HFF-Myc (cell line): ENCODE measurements at places on chromosomes 7 and 10.

DNA sequence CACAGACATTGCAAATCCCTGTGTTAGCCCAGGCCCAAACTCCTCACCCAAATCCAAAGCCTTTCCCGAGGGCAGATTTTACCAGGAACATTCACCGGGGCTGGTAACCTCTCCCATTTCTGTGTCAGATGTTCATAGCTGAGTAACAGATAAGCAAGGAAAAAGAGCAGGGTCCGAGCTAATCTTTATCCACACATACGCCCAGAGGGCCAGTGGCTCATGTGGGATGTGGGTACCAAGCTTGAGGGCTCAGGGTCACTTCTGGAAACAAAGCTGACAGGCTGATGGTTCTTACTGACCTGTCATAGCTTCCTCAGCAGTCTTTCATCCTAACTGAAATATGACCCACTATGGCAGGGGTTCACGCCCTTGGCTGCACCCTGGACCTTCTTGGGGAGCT is 39.8 kb downstream of the HBP1 start:
- DNase-seq: no peak

GRCh38 chr7:68707958-68708357 is 890.3 kb upstream of the AUTS2 start:
- DNase-seq: no peak

- no peak for DNase-seq
These were observed 182.8 kb upstream of the CHRM2 start for GRCh38 chr7:136685501-136686173.

GRCh38 chr7:5173496-5173895 is 16.5 kb upstream of the WIPI2 start:
- DNase-seq: no peak

GRCh38 chr7:73577627-73578341 is 595 bp downstream of the TBL2 start:
- no peak for DNase-seq

DNA sequence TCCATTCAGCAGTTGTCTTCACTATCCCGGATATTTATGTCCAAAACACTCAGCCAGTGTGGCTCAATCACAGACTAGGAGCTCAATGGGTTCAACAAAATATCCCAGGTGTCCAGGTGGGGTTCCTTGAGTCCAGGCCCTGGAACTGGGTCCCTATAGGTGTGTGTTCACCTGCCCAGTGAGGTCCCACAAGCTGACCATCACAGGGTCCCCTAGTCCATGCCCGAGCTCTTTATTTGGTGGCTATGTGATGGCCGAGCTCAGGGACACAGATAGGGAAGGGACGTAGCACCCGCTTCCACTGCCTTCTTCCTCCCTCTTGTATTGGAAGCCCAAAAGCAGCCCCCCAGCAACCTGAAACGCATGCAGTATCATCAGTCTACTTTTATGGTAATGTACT is 78.9 kb upstream of the DDC start:
- DNase-seq: no peak

DNA sequence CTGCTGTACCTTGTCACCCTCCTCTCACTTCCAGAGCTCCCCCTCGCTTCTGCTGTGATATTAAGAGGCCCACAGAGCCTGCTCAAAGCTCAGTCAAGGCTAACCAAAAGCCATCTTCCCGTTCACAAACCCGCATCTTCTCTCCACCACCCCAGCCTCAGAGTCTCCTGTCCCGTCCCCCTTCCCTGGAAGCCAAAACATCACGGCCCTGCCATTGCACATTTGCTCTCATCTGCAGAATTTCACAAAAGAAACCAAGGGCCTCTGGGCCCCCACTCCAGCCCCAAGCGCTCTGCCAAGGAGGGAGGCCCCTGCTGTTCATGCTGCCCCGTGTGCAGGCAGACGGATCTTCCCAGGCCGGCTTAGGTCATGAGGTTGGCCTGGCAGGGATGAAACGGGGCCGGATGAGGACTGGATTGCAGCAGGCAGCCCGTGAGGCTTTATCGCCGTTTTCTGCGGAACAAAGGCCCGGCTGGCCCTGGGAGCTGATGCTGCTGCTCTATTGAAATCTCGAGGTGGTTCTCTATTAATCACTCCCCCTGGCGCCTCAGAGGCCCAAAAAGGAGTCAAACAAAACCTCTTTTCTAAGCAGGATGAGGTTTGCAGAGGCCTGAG is 31.6 kb upstream of the FOXK1 start:
- no peak for DNase-seq

- DNase-seq: no peak
These were observed 408.1 kb downstream of the AUTS2 start for GRCh38 chr7:70006261-70006920.

- DNase-seq: no peak
These were observed 16.4 kb upstream of the PROSER2 start for GRCh38 chr10:11806706-11807105.

GRCh38 chr10:79239275-79239779 is 107.9 kb upstream of the PPIF start:
- DNase-seq: no peak

- DNase-seq: no peak
These were observed at the start of gene DNAH11 for GRCh38 chr7:21542891-21543527. Gene DNAH11, plus strand, starts transcription at chr7:21543039. Its CDS starts 207 bp downstream, at chr7:21543246.

- no peak for DNase-seq
These were observed 509.5 kb downstream of the CCSER2 start for GRCh38 chr10:84837877-84838276.

DNA sequence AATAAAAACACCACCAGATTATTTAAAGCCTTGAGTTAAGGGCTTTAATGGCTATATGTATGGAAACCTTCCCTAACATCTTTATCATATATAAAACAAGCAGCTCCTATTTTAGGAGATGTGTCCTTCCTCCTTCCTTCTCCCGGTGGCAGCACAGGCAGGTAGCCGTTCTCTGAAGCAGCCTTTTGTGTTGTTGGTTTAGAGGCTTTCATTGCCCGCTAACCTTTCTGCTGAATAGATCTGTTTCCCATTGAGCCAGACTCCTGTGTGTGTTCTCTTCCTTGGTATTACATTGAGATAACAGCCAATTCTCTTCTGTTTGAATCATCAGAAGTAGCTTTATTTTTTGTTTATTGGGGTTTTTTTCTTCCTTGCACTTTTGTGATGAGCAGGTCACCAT is 131.3 kb downstream of the CACNB2 start:
- DNase-seq: no peak

GRCh38 chr7:142760071-142760642 is 10.6 kb upstream of the PRSS2 start:
- no peak for DNase-seq

DNA sequence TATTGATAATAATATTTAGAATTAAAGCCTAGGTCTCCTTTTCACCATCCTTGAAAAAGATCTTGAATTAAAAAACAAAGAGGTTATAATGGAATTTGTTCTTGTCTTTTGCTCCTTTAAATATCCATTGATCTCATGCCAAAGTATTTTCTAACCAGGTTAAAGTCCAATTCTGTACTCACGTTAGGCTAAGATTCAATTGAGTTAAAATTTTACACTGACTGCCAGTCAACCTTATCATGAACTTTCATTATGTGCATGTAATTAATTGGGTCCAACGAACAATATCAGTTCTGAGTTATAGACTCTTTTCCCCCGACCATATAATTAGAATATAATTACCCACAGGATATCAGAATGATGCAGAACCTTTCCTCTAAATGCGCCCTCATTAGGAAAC is 266.6 kb downstream of the DGKB start:
- DNase-seq: no peak

DNA sequence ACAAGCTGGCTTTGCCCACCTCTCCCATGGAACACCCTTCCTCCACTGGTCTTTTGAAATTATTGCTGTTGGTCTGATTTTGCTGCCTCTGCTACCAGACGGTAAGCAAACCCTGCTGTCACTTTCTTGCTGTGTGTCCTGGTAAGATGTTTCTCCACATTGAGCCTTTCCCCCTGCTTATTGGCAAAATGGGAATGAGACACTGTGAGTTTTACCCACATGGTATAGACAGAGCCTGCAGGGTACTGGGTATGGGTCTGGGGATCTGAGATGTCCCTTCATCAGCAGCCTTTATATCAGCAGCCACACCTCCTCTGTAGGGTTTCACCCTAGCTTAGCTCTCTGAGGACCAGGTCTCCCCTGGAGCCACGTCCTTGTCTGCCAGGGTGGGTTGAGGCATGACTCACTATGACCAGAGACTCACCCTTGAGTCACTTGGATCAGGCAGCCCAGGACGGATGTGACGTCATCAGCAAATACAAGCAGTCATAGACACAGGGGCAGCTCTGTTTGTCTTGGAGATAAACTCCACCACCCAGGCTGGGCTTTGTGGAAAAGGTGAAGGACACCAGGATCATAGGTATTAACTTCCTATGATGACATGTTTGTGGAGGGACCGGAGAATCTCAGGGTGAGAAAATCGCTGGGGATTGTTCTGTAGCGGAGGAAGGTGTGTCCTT is 17.9 kb upstream of the BAIAP2L1 start:
- DNase-seq: peak; percentile 76

GRCh38 chr10:124701435-124701834 is 42.7 kb downstream of the FAM53B start:
- DNase-seq: no peak

- no peak for DNase-seq
These were observed 37.3 kb upstream of the MAP3K8 start for GRCh38 chr10:30396698-30397097.

GRCh38 chr7:46156086-46156485 is 235.0 kb upstream of the IGFBP3 start:
- DNase-seq: no peak

DNA sequence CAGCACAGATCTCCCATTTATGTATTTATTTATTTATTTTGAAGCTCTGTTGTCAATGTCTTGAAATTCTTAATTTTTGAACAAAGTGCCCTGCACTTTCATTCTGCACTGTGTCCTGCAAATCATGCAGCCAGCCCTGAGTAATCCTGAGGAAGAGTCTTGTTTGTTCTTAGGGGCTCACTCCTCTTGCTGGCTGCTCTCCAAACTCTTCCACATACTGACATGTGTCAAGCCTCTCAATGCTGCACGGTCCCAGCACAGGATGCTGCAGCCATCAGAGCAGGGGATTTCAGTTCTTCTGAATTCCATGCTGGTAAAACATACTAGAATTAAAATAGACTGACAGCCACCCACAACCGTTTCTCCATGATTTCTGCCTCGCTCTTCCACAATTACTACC is 207.2 kb downstream of the PARD3 start:
- no peak for DNase-seq

DNA sequence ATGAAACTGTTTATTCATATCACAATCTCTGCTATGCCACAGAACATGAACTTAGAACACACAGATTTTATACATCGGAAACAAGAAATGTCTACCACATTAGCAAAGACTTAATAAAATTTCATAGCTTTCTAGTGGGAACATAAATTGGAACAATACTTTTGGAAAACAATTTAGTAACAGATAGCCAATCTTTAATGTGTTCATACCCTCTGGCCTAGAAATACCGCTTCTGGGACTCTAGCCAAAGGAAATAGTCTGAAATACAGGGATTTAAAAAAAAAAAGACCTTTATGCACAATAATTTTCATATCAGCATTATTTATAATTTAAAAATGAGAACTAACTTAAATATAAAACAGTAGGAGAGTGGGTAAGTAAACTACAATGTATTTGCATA is 168.5 kb downstream of the PLXNA4 start:
- no peak for DNase-seq

DNA sequence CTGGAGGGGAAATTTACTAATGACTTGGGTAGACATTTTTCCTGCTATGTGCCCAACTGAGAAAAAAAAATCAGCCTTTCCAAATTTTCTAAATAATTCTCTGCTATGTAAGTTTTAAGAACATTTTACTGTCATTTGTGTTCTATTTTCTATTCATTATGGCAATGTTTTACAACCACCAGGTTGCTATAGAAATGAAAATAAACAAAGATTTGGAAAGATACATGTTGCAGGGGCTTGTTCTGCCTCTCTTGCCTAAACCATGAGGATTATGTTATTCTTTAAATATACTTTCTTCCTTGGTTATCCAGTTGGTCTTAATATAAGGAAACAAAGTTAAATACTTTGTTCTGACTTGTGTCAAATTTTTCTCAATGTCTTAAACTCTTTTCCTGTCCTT is 257.2 kb downstream of the TWIST1 start:
- no peak for DNase-seq

DNA sequence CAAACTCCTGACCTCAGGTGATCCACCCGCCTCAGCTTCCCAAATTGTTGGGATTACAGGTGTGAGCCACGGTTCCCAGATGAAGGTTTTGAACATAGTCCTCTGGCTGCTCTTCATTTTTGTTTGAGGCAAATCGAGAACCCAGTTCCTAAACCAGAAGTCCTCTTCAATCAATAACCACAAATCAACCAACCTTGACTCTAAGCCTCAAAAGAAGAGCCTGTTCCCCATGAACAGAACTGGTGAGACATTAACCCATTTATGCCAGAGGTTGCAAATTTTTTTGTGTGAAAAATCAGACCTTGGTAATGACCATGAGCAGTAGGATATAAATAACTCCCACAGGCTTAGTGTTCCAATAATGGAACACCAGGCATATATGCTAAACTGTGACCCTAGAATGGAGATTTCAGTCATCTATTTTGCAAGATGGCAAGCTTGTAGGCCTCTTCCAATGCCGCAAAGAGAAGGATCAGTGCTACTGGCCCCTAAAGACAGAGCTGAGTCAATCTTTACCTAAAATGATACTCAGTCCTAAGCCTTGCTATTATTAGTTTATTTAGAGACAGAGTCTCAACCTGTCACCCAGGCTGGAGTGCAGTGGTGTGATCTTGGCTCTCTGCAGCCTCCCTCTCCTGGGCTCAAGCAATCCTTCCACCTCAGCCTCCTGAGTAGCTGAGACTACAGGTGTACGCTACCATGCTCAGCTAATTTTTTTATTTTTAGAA is 15.9 kb downstream of the KPNA7 start:
- no peak for DNase-seq

GRCh38 chr7:23285657-23286646 is 13.2 kb upstream of the MALSU1 start:
- DNase-seq: no peak

- no peak for DNase-seq
These were observed 162.7 kb downstream of the SFMBT2 start for GRCh38 chr10:7248148-7248547.

- DNase-seq: no peak
These were observed 129.1 kb downstream of the THSD7A start for GRCh38 chr7:11702938-11703337.

GRCh38 chr7:22667562-22668239 is 59.3 kb upstream of the IL6 start:
- peak; percentile 35 for DNase-seq

DNA sequence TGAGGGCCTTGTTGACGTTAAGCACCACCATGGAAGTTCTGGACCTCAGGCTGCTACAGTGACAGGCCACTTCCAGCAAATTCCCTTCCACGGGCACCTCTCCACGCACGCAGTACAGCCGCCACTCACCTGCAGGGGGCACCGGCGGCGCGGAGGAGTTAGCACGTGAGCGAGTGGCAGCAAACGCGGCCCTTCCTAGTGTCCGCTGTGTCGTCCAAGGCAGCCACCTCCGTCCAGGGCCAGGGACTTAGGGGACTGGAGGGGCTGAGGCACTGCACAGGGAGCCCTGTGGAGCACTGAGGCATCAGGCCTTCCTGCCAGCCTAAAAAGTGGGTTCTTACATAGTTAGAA is 164.4 kb downstream of the SVIL start:
- no peak for DNase-seq
